ENCODE measurements at places on chromosomes 7 and 10.

- no peak for DNase-seq
Observed at GRCh38 chr10:79070081-79070605, 1.4 kb downstream of the ZMIZ1 start.

DNA sequence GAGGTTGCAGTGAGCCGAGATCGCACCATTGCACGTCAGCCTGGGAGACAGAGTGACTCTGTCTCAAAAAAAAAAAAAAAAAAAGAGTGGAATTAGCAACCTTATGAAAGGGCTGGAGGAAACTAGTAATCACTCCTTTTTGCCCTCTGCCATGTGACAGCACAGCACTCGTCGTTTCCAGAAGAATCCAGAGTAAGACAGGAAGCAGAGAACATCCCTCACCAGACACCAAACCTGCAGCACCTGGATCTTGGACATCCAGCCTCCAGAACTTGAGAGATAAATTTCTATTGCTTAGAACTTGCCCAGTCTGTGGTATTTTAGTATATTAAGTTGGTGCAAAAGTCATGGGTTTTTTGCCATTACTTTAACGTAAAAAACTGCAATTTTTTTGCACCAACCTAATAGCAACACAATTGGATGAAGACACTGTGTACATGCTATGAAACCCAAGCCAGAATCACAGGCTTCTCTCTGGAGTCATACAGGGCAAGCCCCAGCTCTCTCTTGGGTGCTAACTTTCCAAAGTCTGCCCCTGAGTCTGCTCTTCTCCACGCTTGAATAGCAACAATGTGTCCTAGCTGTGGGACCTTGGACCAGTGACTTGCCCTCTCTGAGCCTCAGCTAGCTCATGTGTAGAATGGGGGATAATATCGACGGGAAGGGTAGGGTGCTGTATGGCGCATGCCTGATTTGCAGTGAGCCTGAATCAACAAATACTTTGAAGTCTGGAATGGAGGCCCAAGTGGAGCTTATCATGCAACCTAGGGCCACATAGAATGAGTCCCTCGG lies 55.1 kb downstream of the CHST3 start:
- DNase-seq, result no peak

GRCh38 chr7:44144426-44144967 lies 3.4 kb upstream of the MYL7 start:
- DNase-seq, result no peak

DNA sequence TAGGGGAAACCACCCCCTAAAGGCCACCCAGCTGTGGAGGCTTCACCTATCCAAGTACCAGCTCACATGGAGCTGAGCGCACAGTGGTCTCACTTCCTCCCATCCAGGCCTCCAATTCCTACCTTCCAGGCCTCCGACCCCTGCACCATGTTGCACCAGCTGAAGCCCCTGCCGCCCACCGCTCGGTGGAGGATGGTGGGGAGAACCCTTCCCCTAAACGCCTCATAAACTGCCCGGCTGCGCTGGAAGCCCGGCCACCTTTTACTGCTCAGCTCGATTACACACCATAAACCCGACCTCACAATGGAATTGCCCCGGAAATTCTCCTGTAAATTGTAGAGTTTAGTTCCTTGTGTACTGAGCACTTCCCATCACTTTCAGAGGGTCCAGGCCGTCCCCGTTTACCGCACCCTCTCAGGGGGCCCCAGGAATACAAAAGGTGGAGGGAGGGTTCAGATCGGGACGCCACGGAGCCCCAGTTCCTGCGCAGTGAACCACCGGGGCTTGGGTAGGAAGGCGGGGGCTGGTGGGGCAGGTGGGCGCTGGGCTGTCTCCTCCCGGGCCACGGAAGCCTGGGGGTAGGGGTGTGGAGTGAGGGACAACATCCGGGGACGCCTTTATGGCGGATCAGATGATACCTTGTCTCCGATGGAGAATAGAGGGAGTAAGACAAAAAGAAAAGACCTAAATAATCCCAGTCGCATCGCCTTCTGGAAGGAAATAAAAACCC lies 1.4 kb upstream of the HOXA7 start:
- DNase-seq, result no peak

DNA sequence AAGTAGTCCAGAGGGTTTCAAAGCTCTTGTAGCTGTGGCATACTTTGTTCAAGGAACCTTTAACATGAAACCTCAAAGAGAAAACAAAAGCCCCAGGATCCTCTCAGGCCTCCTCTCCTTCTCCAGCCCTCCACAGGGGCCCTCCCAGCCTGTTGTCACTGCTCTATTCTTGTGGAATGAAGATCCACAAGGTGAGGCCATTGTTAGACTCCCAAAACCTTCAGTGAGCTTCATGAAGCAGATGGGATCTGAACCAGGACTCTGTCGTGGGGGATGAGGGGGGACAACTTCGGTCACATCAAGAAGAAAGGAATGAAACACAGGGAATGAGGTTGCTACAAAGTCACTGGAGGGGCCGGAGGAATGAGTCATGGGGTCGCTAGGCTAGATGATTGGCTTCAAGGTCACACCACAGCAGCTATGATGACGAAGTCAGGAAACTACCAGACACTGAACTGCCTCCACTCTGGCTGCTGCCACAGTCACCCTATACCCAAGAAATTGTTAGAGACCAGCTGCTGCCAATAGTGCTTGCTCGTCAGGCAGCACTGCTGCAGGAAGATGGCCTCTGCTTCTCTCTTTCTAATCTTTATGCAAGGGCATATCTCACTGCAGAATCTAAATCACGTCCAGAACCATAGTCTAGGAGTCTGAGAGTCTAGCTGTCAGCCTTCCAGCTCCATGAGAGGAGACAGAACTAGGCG lies 208.8 kb downstream of the HIBADH start:
- no peak for DNase-seq

- DNase-seq, result no peak
Observed at GRCh38 chr10:100307684-100308083, 21.2 kb upstream of the BLOC1S2 start.

DNA sequence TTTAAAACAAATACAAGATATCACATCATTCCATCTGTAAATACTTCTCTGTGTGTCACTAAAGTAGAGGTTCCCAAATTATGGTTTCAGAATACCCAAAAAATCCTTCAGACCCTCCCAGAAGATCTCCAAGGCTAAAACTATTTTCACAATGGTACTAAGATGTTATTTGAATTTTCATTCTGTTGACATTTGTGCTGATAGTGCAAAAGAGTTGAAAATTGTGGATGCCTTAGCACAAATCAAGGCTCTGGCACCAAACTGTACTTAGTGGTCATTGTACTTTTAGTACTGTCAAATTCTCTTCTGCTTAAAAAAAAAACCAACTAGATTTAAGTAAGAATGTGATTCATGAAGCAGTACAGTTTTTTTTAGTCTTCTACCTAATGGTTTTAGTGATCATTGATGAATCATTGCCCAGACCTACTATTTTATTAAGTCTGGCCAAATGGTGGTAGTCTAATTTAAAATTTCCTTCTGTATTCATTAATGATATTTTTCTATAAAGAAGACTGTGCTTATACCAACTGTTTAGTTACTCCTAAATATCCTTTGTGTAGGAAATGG lies 50.5 kb downstream of the TPST1 start:
- no peak for DNase-seq

- no peak for DNase-seq
Observed at GRCh38 chr10:63431962-63432797, 33.6 kb downstream of the JMJD1C start.

DNA sequence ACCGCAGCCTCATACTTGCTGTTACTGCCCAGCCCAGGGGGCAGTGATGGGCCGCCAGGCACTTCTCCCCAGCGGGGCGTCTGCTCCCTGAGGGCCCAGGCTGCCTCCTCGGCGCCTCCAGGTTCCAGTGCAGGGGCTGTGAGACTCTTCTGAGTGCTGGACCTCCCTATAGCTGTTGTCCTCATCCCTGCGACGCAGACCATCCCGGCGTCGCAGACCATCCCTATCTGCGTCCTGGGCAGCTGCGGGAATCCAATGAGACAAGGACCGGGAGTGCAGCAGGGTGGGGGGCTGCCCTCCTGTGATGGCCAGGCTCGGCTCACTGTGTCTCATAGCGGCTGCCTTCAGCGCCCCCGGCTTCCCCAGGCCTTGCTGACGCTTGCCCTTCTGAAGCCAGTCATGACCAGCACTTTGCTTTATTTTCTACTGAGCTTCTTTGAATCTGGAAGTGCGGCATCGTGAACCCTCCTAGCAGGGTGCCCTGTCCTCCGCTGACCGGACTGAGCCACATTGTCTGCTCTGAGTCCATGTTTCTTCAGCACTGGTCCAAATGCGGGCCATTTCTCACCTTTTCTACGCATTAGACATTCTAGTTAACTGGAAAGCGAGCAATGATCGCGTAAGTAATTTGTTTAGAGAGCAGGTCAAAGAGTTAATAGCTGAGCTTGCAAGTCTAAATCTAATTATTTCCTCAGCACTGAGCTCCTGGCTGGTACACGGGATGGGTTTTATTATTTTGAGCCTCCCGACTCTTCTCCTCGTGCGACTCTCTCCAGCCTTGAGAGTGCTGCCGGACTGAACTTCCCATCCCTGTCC lies 339.5 kb downstream of the WDR37 start:
- DNase-seq, result no peak

GRCh38 chr7:8179486-8179885 lies 82.5 kb downstream of the ICA1 start:
- no peak for DNase-seq

- DNase-seq, result no peak
Observed at GRCh38 chr10:22874189-22874854, 53.5 kb upstream of the ARMC3 start.

DNA sequence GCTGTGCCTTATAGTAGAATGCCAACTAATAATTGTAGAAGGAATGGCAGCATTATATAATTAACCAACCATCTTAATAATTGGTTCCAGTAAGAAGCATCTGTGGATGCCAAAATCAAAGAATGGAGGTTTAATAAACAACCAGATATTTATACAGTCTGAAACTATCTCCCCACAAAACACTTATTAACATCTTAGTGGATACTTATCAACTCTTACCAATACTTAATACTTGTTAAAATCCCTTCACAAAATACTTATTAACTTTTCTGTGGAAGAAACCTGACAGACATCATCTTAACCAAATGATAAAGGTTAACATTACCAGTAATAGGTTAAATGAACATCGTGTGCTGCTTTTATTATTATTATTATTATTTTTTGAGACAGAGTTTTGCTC lies 29.1 kb upstream of the FAM107B start:
- no peak for DNase-seq

- no peak for DNase-seq
Observed at GRCh38 chr10:114881901-114882300, 56.1 kb upstream of the TRUB1 start.

DNA sequence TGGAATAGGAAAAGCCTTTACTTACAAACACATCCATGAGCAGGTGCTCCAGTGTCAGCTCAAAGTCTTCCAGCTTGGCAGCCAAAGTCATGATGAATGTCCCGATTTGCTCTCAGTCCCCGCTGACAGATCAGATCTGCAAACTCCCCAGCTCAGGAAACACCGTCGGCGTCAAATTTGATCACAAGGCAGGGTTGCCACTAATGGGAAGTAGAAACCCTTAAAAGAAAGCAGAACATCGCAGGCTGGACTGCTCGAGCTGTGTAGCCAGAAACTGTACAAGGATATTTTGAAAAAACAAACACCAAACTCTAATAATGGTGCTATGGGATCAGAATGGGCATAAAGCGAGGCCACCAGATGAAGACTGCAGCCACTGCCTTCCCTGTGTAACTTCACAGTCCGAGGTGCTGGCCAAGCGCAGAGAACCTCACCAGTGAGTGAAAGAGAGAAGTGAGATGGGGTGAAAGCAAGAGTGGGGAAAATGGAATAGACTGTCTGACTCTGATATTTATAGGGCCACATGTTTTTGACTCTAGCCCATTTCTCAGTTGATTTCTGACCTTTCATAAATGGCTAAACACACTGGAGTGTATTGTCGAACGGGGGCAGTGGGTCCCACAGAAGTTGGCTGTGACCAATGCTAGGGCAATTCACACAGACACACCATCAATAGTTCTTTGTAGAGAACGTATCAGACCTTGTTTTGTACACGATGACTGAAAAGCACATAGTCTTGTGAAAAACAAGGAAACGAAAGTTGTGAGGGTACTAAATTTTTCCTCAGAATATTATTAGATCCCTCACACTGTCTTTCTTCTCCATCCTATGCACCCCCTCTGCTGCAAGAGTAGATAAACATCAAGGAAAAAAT lies 306.2 kb downstream of the FRMD4A start:
- DNase-seq, result no peak

DNA sequence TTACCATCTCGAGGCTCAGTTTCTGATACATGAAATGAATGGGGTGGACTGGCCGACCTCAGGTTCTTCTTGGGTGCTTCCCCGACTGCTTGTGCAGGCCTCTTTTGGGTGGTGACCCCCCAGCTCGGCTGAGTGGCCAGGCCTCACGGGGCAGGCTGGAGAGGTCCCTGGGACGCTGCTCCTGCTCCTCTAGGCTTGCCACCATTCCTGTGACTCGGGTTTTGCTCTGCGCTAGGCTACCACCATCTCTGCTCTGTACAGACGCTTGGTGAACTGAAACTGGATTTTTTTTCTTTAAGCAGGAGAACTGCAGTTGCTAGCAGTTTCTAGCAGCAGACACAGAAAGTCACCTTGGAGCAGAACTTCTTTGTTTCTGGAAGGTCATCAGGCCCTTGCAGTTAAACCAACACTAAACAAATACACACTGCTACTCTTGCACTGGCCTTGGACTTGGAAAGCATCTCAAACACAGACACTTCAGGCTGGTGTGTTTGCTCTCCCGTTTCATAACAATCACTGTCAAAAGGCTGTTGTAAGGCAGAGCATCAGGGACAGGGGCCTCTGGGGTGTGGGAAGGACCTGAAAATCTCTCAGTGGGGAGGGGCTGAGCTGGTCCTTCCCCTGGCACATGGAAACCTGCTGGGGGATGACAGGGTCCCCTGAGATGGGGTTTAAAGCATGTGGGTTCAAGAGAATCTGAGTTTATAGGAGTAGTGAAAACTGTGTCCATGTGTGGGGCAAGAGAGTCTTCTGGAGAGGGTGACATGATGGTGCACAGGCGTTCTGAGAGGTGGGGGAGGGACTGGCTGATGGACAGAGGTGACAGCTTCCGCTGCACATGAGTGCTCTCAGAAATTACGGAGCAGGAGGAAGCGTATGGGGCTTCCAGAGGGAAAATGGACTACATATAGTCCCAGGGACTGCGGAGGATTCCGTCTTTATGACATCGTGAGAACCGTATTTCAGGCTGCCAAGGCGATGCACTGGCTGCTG lies 35.0 kb upstream of the GIMAP8 start:
- no peak for DNase-seq

GRCh38 chr7:139557857-139558581 lies 34.5 kb downstream of the CLEC2L start:
- no peak for DNase-seq

DNA sequence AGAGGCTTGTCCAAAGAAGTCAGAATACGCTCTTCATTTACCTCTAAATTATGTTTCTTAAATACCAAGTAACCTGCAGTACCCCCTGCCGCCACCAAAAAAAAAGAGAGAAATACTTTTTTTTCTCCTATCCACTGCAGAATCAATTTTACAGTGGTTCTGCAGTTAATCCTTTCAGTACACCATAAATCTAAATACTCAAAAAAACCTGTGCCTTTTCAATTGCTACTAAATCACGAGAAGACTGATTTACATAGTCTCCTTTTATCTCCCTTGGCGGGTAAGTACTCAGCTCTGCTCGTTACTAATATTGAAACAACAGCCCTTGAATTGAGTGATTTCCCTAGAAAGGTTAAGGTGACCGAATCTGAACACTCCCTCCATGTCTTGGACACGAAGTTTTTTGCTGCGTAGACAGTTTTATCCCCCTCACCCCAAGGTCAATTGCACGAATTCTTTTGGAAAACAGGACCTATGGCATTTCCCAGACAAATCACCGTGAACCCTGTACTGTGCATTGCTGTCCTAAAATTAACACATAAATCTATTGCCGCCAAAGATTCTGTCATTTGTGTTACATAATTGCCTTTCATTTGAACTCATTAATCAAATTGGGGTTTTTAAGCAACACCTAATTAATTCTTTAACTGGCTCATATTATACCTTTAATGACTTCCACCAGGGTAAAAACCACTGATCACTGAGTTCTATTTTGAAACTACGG lies 512 bp upstream of the VIM start:
- DNase-seq, result no peak

Measured in esophagus squamous epithelium (tissue), 5 donors.